Astrocyte of the hippocampus (primary cell): ENCODE measurements at places on chromosomes 13 and 19.

- DNase-seq: peak; percentile 93
Measured at GRCh38 chr19:38718747-38719543, 25.3 kb downstream of the CAPN12 start.

- no peak for DNase-seq
Measured at GRCh38 chr13:31334547-31334946, 134.8 kb downstream of the B3GLCT start.

DNA sequence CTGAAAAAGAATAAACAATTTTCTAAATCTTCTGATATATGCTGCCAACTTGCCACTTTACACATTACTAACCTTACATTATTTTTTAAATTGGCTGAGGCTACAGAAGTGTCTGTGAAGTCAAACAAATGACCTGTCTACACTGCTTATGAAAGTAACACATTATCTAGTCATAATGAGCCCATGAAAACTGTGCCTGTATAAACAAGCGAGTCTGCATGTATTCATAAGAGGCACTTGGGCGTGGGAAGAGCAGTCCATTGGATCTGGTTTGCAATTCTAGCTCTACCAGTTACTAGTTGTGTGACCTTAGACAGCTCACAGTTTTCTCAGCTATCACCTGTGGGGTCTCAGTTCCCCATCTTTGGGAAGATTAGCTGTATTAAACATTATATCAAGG lies 3.1 kb downstream of the VPS36 start:
- no peak for DNase-seq

DNA sequence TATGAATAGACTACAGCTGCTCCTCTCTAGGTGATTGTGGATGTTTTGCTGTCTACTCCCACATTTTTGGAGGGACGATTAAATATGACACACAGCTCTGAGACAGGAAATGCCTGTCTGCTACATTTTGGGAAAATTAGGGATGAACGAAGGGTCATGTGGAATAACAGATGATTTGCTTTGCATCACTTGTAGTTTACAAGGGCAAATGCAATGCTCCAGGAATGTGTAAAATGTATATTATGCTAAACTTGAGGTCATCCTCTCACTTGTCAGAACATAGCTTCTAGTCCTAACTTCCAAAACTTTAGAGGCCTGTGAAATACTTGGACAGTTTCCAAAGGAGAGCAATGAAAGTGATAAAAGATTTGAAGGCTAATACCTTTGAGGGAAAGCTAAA lies 284.2 kb upstream of the DACH1 start:
- DNase-seq: peak; percentile 35

DNA sequence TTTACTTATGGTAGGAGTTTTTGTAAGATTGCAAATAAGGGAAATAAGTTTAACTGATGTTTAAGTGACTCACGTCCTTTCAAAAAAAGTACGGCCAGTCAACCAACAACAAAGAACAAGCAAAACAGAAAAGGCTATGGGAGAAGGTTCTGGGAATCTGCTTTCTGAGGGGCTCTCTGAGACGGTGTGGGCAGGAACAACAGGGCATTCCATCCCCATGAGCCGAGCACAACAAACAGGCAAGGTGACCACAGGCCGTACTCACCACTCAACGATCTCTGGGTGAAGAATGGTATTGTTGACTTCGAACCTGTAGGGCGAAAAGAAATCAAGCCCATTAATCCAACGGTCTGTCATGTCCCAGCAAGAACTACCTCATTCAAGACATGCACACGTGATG lies 43.8 kb downstream of the PEPD start:
- peak; percentile 84 for DNase-seq

DNA sequence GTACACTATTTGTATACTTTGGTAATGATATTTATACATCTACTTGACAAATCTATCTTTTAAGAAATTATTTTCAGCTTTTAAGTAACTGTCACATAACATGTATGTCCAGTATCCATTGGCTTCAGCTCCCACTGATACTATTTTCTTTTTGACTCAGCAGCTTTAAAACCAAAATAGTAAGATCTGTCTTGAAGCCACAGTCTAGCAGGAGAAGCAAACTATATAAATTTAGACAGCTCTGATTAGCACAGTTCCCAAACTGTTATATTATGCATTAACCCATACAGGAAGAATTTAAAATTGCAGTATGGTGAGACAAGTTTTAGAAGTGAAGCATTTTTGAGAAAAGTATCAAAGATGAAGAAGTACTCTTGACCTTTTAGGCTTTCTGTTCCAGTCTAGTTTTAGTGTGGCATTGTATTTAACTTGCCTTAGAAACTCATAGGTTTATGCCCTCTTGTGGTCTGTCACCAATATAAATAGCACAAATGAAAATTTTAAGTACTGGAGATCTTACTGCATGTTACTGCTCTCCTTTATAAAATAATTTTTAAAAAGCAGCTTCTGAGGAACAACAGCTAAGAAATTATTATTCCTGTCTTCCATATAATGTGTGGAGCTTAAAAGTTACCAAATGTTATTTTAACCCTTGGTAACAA lies 24.7 kb downstream of the URI1 start:
- DNase-seq: peak; percentile 23

GRCh38 chr19:35059006-35059798 lies 17.7 kb downstream of the HPN start:
- no peak for DNase-seq

- peak; percentile 73 for DNase-seq
Measured at GRCh38 chr19:17052439-17052838, 22.8 kb downstream of the HAUS8 start.

- DNase-seq: no peak
Measured at GRCh38 chr19:12665281-12665573, 1.3 kb downstream of the MAN2B1 start.

DNA sequence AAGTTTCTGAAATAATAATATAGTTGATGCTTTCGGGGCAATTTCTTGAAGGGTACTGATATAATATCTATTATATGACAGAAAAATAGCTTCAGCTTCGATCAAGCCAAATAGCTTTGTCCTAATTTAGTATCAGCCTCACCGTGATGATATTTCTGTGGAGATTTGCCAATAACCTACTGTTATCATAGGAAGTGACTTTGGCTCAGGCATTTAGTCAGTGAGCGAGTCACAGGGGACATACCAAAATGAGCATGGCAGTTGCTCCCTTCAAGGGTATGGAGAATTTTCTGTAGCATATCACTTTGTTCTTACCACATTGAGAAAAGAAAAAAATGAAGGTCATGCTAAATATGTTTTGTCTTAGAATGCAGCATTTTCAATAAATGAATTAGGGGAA lies 767.6 kb upstream of the SLITRK1 start:
- DNase-seq: no peak

DNA sequence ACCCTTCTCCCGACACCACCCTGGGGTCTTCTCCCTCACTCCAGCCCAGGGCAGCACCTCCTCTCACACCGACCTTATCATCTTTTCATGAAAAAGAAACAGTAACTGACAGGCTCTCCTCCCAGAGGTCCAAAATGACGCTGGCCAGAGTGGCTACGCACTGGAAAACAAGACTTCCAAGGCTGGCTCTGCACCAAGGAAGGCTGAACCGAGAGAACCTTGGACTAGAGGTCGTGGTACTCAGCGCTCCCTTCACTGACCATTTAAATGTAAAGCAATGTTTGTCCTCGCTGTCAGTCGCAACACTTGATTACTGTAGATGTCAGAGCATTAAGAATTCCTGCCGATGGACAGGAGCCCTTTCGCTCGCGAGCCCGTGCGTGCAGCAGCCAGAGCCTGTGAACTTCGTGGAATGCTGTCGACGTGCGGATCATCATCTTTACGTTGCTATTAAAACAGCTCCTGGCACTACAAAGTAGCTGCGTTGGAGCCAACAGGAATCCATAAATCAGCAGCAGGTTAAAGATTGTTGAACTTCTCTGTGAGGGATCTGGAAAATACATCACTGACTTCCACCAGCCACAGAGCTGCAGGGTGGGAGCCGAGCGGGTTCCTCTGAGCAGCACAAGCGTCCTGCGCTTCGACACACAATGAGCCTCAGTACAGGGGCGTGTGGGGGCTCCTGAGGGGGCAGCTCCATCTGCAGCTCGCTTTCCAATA lies 125.5 kb upstream of the MCF2L start:
- DNase-seq: no peak

DNA sequence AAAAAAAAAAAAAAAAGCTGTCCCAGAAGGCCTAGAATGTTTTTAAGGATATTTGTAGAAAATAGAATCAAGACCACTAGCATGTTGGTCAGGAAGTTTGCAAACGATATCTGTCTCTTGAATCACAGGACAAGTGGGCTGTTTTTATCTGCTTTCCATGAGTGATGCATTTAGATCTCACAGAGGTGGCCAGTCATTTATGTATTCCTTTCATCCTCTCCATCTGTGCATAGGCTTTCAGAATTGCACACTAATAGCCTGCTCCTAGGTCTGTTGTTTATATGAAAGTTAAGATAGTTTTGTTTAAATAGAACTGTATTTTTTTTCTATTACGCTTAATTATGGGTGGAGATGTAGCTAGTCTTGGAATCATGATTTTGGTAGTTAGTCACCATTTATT lies 289.5 kb downstream of the SHISA2 start:
- DNase-seq: no peak

GRCh38 chr19:45765702-45766295 lies 3.3 kb downstream of the SIX5 start:
- DNase-seq: no peak

DNA sequence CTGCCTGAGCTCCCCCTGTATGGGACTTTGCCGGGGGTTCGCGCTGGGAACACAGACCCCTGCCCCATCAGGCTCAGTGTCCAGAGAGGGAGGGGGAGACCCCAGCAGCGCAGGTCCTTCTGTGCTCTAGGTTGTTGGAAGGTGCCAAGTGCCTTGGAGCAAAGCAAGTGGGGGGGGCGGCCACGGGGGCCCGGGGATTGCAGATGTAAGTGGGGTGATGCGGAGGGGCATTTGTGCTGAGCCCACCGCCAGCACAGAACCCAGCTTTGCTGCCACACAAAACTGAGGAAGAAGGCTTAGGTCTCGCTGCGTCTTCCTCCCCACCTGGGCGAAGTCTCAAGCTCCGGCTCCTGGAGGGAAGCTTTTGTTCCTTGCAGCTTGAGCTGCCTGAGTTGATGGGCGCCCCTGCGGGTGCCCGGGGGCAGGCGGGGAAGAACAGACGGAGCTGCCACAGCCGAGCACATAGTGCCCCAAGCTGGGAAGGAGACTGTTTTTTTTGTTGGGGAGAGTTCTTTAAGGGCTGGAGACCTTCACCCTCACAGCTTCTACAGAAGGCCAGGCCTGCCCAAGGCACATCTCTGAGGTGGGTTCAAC lies 1.5 kb upstream of the NTN5 start:
- no peak for DNase-seq

GRCh38 chr13:27587095-27587746 lies 33.1 kb downstream of the LNX2 start:
- DNase-seq: no peak

GRCh38 chr19:7524523-7524922 lies 2.1 kb downstream of the MCOLN1 start:
- no peak for DNase-seq

DNA sequence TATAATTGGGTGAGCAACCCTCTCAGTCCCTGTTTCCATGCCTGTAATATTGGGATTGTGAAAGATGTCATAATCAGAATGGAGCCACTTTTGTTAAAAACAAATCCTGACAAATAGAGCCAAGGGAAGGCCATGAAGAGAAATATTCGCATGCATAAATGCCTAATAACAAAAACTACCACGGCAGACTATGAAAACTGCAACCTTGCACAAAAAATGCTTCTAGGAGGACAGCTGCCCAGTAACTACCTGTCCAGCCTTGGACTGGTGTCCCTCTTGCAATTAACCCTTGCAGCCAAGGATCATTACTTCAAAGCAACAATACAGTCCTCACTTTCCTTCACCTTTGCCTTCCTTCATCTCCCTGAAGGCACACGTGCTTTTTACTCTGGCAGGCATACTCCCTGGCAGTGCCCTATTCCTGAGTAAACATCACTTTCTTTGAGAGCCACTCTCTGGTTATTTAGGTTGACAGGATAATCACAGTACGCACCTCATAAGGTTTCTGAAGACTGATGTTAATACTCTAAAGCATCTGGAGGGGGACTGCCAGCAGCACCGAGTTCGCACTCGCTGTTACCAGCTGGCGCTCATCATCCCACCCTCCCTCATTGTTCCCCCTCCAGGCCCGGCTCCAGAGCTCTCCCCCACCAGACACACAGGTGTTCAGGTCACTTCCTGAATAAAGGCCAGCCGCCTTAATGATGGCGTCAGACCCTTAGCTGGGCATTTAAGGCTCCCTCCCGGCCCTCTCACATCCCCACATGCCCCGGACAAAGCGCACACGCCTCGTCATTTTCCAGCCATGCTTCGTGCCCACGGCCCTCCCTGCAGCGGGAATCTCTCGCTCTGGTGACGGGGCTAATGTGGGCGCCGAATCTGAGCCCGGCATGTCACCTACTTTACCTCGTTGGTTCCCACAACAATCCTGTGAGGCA lies 57.3 kb downstream of the CDADC1 start:
- DNase-seq: no peak

- peak; percentile 6 for DNase-seq
Measured at GRCh38 chr13:64551755-64552154, 2678.4 kb downstream of the PCDH9 start.

GRCh38 chr19:50505856-50506611 lies 5.0 kb downstream of the JOSD2 start:
- DNase-seq: no peak

DNA sequence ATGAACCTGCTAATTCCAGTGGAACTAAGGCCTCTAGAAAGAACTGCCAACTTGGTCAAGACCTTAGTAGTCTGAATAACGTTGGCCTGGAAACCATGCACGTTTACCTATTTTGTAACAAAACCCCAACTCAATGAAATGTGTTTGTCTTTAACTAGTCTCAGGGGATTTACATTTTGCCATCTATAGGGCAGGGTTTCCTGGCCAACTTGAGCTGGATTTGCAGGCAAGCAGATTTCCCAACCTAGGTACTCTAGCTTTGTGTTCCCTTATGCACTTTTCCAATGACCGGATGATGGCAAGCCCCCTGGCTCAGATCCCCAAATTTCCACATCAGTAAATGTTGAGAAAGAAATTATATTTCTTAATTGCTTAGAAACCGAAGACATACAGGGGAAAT lies 114.5 kb downstream of the IRS2 start:
- DNase-seq: no peak

DNA sequence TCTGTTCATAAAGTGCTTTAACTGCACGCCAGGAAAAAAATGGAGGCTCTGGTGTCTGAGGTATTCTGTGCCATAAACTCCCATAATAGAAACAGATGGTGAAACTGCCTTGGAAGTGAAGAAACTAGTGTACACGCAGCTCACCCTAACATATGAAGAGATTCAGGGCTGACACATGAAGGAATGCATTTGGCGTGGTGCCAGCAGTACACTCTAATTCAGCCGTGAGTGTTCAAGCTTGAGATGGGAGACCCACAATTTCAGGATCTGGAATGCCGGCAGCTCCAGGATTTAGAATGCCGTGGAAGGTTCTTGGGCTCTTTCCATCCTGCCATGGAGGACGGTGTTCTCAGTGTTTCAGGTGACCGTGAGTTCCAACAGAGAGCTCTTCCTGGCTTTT lies 478.4 kb downstream of the TSHZ3 start:
- DNase-seq: peak; percentile 3

DNA sequence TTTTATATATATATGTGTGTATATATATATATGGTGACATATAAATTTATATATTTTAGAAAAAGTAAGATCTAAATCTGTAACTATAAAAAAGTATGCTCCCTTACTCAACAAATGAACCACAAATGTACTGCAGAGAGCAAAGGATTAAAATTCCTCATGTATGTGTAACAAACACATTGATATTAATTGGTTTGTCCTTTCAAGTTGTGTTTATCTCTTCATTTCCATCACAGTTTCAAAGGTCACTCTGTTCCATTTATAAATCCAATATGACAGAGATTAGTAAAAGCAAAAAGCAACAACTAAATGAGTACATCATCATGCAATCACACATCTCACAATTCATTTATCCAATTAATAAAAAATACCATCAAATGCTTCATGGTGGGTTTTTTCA lies 247.9 kb downstream of the DACH1 start:
- peak; percentile 9 for DNase-seq

- DNase-seq: peak; percentile 87
Measured at GRCh38 chr19:39409208-39410016, 2.8 kb downstream of the ZFP36 start.
